ENCODE measurements at places on chromosomes 1 and 21.

- DNase-seq, result no peak
These were observed 203.3 kb upstream of the JUN start for GRCh38 chr1:58986996-58987767.

GRCh38 chr1:198424441-198424840, 116.0 kb downstream of the ATP6V1G3 start:
- DNase-seq, result no peak

DNA sequence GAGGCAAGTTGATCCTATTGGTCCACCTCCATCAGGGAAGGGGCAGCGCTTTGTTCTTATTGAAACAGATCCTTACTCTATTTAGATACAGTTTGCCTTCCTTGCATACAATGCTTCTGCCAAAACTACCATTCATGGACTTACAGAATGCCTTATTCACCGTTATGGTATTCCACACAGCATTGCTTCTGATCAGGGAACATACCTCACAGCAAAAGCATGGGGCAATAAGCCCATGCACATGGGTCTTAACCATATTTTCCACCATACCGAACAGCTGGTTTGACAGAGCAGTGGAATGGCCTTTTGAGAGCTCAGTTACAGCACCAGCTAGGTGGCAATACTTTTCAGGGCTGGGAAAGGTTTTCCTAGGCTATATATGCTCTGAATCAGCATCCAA, 544.8 kb upstream of the ADGRL4 start:
- DNase-seq, result no peak

GRCh38 chr1:174090471-174090870, 68.3 kb upstream of the RC3H1 start:
- no peak for DNase-seq

GRCh38 chr1:88061492-88062177, 622.4 kb upstream of the PKN2 start:
- DNase-seq, result peak; percentile 4

GRCh38 chr1:219257751-219258150, 84.1 kb downstream of the LYPLAL1 start:
- no peak for DNase-seq

- DNase-seq, result no peak
These were observed 3.8 kb downstream of the NCSTN start for GRCh38 chr1:160346958-160347357.

DNA sequence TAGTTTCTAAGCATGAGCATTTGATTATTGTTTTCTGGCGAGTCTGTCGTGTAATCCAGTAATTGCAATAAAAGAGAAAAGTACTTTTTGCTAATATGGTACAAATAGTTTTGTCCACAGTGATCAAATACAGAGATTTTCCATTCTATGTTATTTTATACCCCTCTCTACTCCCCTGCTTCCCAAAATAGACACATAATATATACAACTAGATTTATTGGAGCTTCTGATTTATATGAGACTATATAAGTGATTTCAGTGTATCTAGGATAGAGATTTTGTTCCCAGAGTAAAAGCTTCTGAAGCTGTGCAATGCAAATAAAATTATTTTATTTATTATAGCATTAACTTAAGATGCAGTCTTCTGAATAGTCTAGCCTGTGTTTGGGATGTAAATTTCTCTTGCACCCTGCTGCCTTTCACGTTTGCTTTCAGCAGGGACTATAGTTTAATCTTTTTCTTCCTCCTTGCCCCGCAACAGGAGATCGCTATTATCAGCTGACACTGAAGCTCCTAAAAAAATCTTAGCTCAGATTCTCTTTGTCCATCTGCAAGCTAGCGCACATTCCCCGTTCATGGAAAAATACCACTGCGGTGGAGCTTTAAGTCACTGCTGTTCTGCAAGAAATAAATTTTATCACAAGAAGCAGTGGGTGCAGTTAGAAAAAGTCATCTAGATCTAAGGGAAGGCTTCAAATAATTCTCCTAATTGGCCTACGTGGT, 273.3 kb downstream of the DISC1 start:
- no peak for DNase-seq

- DNase-seq, result no peak
These were observed 23.9 kb downstream of the COL6A1 start for GRCh38 chr21:46005481-46005881.
